DND-41 (cell line): ENCODE measurements at places on chromosomes 1 and 21.

DNA sequence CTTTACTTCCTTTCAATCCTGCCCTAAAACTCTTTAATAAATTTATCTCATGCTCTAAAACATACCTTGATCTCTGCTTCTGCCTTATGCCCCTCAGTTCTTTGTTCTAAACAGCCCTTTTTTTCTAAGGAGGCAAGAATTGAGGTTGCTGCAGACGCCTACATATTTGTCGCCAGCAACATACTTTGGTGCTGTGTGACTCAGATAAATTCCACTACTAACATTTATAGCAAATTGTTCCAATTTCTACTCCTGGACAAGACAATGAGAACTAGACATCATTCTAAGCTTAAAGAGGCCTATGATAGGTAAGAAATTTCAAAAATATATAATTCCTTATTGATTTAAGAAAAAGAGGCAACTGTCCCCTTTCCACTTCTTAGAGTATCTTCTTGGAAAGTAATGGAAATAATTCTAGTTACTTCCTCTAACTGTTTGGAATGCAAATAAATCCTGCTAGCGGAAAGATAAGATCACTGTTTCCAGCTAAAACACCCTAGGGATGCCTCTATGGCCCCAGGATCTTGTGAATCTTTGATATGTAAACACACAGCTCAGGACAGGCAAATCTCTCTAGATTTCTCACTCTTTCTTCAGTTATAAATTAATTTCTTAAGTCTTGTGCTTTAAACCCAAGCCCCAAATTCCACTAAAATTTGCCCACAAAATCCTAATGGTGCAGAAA lies 869.1 kb downstream of the KCNT2 start:
- H3K4me1 ChIP-seq: no peaks in the 10 kb centered on the region
- no peaks in the 10 kb centered on the region for H3K36me3 ChIP-seq
- H3K27me3 ChIP-seq: no peaks in the 10 kb centered on the region
- no peak overlapping the region for H3K27ac ChIP-seq
- H3K4me3 ChIP-seq: no peak overlapping the region

GRCh38 chr1:15008783-15009729 lies 144.5 kb upstream of the TMEM51 start:
- H3K4me3 ChIP-seq: no peak overlapping the region
- no peaks in the 10 kb centered on the region for H3K4me1 ChIP-seq
- DNase-seq: no peak
- H3K27me3 ChIP-seq: no peaks in the 10 kb centered on the region
- no peak overlapping the region for H3K27ac ChIP-seq

- H3K27ac ChIP-seq: peak overlapping the region; percentile 90
- DNase-seq: peak; percentile 58
- H3K36me3 ChIP-seq: peaks cover 25% of the 10 kb centered on the region
- H3K4me1 ChIP-seq: peaks cover 46% of the 10 kb centered on the region
- peak overlapping the region; percentile 98 for H3K4me3 ChIP-seq
These were observed 648 bp upstream of the ADAR start for GRCh38 chr1:154608397-154609270.

- no peak overlapping the region for H3K27ac ChIP-seq
- no peaks in the 10 kb centered on the region for H3K4me1 ChIP-seq
- peaks cover 18% of the 10 kb centered on the region for H3K27me3 ChIP-seq
- DNase-seq: no peak
- no peaks in the 10 kb centered on the region for H3K36me3 ChIP-seq
These were observed 4.8 kb upstream of the MYOG start for GRCh38 chr1:203090421-203091198.

- DNase-seq: no peak
- no peaks in the 10 kb centered on the region for H3K4me1 ChIP-seq
- no peak overlapping the region for H3K4me3 ChIP-seq
- H3K27ac ChIP-seq: no peak overlapping the region
These were observed 72.4 kb upstream of the POU3F1 start for GRCh38 chr1:38118976-38119375.

- no peaks in the 10 kb centered on the region for H3K27me3 ChIP-seq
- H3K4me3 ChIP-seq: no peak overlapping the region
- H3K27ac ChIP-seq: no peak overlapping the region
These were observed 109.1 kb upstream of the LMO4 start for GRCh38 chr1:87219626-87220025.

- DNase-seq: no peak
- no peak overlapping the region for H3K27ac ChIP-seq
- H3K4me3 ChIP-seq: no peak overlapping the region
- no peaks in the 10 kb centered on the region for H3K36me3 ChIP-seq
- H3K4me1 ChIP-seq: peaks cover 11% of the 10 kb centered on the region
These were observed 100.1 kb downstream of the FOXD2 start for GRCh38 chr1:47537966-47538365.
